Activated CD4-positive, alpha-beta T cell treated with anti-CD3 and anti-CD28 coated beads, Interleukin-2, Interleukin-4, amounts not matched to agents 100 ng/mL and 50 ng/mL, durations not matched to agents 16 hours and 8 hours (primary cell): ENCODE measurements at places on chromosomes 4 and X.

GRCh38 chr4:105389167-105389566, 84.7 kb downstream of the PPA2 start:
- no peak for DNase-seq

GRCh38 chrX:118225711-118226428, 109.3 kb upstream of the KLHL13 start:
- DNase-seq = no peak

DNA sequence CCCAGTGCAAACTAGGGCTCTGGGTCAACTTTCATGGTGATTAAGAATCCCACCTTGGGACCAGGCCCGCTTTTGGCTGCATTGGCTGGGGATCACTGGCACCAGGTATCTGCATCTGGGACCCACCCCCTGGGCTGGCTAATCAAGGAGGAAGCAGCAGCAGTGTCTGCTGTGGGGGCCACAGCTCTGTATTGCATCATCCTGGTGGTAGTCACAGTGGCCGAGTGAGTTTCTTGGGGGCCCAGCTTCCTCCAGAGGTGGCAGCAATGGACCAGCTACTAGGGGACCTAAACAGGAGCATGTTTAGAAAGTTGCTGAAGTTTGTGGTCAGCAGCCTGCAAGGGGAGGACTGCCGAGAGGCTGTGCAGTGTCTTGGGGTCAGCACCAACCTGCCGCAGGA, 15.7 kb downstream of the LNX1 start:
- no peak for DNase-seq

- no peak for DNase-seq
Observed at GRCh38 chr4:103845075-103845474, 125.3 kb upstream of the TACR3 start.

GRCh38 chr4:15649914-15650545, 5.1 kb downstream of the FBXL5 start:
- peak; percentile 79 for DNase-seq

DNA sequence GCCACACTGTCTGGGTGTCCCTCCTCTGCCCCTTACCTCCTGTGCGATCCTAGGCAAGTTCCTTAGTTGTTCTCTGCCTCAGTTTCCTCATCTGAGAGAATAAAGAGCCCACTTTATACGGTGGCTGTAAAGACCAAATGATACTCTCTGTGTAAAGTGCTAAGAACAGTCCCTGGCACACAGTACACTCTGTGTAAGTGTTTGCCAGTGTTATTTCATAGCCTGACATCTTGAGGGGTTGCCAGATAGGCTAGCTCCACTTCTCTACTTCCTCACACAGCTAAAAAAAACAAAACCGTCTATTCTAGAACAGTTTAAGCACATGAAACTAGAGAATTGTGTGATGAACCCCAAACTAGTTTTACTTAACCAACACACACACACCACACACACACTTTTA, 17.1 kb downstream of the SPON2 start:
- no peak for DNase-seq

- DNase-seq = no peak
Observed at GRCh38 chr4:20106921-20107320, 144.8 kb upstream of the SLIT2 start.

GRCh38 chr4:182741054-182741453, 176.1 kb downstream of the DCTD start:
- no peak for DNase-seq

- no peak for DNase-seq
Observed at GRCh38 chrX:22109442-22109841, 77.3 kb downstream of the PHEX start.

GRCh38 chr4:117063961-117064696, 21.2 kb downstream of the TRAM1L1 start:
- no peak for DNase-seq

DNA sequence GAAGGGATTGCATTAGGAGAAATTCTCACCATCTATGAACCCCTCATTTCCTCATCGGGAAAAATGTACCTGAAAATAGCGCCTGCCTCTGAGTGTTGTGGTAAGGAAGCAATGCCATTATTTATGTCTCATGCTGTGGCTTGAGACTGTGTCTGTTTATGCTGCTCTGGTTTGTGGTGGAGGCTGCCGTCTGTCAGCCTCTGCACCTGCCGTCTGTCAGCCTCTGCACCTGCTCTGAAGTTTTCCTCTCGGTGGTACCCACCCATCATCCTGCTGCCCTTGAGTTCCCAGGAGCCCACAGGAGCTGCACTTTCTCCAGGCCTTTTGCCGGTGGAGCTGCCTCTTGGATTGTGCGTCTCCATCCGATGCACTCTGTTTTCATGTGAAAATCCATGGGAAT, 68.5 kb upstream of the PPP2R3B start:
- no peak for DNase-seq

- DNase-seq = no peak
Observed at GRCh38 chr4:37737466-37737865, 51.3 kb upstream of the RELL1 start.

DNA sequence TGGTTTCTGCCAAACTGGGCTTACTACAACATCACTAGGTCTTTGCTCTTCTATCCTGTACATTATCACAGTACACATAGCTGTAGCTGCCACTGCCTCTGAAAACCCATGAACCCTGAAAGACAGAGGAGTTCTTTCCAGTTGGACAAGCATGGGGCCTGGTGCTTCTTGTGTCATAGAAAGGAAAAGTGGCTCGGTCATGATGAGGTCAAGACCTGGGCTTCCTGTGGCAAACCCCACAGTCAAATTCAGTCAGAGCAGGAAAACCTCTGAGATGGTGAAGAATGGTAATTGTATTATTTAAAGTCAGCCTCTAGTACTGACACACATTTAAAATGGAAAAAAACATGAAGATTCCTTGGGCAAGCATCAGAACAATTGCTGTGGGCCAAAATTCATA, 133.3 kb upstream of the PRPS2 start:
- DNase-seq = peak; percentile 15

DNA sequence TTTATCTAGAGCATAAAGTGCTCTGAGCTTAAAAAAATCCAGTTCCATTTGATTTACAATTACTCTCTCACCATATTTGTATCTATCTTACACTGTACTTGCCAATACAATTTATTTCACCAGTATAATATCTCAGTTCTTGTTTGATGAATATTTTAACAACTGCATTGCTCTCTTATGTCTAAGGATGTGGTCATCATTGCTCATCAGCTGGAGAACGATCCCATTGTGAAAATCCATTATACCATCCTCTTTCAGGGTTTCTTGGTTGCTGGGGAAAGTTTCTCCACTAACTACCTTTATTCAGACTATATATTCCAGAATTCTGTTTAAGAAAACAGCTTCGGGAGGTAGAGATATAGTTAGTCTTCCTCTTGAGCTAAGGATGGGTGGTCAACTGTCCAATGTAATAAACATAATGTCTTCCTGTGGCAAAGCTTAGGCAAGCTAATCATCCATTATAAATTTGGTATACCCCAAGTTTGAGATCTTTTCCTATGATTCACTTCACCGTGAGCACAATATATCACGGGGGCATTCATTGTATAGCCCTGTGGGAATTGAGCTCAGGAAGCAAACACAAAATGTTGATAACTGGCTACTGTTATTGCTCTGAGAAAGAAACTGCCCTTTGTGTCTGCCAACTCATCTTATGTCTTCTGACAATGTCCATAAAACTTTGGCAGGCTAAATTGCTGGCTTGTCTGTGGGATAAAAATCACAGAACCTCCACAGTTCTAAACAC, 2361.9 kb downstream of the ARAP2 start:
- no peak for DNase-seq

DNA sequence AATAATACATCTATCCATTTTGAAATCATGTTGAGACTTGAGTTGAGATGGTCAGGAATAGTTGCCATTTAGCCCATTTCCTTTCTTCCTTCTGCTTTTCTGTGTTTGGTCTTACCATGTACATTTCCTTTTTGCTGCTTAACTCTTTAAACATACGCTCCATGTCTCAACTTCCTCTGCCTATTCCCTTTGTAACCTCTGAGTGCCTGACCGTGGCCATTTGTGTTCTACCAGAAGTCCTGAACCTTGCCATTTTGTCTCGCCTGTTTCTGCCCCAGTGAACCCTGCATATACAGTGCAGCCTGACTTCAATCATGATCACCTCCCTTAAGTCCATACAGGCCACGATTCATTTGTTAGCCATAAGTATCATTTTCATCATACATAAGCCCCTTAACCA, 169.0 kb downstream of the RAPGEF2 start:
- no peak for DNase-seq

GRCh38 chr4:179195887-179196286, 1753.7 kb upstream of the AGA start:
- DNase-seq = no peak

DNA sequence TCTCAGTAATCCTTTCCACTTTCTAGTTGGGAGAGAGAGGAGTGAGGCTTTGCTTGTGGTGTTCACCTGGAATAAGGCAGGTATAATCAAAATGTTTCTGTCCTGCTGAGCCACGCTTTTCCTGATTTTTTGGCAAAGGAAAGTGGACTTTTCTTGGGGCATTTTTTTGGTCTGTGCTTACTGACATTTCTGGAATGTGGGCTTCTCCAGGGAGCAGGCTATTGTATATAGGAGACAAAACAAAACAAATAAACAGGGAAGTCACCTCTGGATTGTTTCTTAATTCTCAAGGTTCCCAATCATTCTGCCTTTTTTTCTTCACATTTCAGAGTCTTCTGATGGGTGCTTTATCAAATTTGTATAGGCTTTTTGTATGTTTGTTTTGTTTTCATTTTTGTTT, 25.7 kb upstream of the RP2 start:
- no peak for DNase-seq

DNA sequence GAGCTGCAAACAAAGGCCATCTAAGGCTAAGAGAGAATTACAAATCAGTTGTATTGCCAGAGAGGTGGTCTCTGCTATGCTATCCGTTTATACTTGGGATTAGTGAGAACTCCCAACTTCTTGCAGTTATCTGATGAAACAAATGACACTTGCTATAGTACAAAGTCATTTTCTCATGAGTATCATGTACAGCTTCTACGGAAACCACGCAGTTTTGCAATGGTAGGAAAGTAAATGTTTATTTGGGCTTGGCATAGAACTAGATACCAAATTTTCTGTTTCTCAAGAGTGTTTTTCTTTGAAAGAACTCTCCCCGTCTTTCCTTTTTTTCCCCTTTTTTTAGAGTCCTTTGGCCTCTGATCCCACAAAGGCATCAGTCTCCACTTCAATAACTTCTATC, 128.2 kb upstream of the ENPEP start:
- no peak for DNase-seq

DNA sequence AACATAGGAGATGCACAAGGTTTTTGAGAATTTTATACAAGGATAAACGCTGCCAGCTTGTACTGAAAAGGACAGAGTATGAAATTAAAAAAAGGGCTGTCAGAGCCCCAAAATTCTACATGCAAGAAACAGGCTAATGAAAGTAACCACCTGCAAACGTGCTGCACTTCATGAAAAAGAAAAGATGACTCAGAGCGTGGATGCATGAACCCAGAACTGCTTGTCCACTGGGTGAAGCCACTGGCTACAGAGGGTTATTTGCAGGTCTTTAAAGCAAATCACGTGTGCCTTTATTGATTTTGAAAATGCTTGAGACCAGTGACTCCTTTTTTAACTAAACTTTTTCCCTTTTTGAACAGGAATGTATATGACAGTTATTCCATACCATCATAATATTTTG, 25.3 kb upstream of the FRMD7 start:
- DNase-seq = no peak

- DNase-seq = no peak
Observed at GRCh38 chrX:147072747-147073146, 258.2 kb upstream of the CXorf51A start.

GRCh38 chr4:152700151-152700550, 20.4 kb upstream of the TMEM154 start:
- no peak for DNase-seq

DNA sequence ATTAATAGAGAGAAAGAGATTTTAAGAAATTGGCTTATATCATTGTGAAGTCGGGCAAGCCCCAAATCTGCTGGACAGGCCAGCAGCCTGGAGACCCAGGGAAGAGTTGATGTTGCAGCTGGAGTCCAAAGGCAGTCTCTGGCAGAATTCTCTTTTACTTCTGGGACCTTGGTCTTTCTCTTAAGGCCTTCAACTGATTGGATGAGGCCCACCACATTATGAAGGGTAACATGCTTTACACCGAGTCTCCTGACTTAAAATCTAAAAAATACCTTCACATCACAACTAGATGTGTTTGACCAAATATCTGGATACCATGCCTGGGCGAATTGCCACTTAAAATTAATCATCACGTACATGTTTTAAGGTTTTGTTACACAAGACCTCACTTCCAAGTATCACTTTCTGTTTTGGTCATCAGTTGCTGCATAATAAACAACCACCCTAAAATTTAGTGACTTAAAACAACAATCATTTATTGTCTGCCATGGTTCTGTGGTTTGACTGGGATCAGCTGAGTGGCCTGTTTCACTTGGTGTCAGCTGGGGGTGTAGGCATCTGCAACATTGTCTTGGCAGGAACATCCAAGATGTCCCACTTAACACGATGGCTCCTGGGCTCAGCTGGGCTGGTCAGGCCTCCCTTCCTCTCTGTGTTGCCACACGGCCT, 3.4 kb downstream of the CD38 start:
- peak; percentile 72 for DNase-seq

DNA sequence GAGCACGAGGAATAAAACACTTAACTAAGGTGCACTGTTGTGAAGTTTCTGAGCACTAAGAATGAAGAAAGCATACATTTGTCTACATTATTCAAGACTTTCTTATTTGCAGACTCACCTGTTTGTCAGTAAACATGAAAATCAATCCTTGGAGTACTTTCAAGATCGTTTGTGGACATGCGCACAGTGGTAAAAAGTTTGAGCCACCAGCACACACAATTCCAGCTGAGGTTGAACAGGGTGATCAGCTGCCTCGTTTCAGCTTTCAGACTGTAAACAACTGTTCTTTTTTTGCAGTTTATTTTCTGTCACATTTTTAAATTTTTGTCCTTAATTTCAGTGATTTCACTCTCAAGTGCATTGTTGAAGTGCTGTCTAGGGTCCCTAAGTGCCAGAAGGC, 143.8 kb upstream of the VCX2 start:
- no peak for DNase-seq

DNA sequence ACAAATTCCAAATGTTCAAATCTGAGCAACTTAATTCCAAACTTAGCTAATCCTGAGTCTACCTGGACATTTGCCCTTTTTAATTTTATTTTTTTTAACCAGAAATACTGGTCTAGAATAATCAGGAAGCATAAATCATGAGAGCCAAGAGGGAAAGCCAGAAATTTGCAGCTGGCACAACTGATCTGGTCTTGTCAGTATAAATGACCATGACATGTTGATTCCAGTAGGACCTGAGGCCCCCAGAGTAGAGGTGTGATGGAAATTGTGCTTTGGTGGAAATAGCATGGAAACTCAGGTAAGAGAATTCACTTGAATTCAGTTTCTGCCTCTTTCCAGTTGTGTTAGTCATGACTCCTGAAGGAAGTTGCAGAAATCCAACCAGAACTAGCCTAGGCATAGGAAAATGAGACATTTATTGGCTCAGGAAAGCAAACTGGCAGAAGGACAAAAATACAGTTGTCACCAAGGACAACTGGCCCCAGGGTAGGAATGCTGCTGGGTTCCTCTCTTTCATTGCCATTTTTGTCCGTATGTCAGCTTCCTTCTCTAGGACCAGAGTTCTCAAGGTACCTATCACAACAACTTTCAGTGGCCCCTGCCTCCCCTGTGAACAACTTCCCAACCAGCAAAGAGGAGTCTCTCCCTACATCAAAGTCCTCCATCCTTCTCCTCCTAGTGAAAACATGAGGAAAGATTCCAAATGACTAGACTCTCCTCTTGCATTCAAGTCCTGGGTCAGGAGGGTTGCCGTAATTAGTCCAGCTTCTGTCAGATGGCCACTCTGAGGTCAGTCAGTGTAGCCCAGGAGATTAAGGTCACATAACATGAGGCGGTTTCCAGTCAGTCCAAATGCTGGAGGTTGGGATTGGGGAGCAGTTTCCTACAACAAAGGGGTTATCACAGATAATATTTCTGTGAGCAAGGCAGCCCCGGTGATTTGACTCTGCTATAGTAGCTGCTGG, 29.3 kb upstream of the MYOZ2 start:
- no peak for DNase-seq
